ENCODE measurements at places on chromosomes 13 and 19. TPM values are rescaled to one million over a fixed set of nuclear protein-coding genes. Genes with fewer than 3 reads are reported as not detected.

DNA sequence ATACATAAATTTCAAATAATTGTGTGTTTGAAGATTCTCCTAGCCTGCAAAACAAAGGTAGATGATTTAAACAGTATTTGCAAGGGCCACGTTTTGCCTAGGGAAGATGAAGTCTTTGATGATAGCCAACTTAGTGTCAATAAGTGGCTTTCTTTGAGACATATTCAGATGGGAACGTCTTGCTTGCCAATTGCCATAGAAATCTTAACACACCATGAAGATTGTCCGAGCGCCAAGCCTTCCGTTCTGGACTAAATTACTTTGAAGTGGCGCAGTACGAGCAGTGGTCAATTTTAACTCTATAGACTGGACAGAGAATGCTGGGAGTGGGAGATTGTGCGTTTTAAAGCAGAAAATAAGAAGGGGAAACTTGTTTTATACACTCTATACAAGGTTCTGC lies 9.9 kb downstream of the ZIC5 start:
- H3K4me1 ChIP-seq = peaks cover 16% of the 10 kb centered on the region
- no peak for DNase-seq
- H3K4me3 ChIP-seq = no peak overlapping the region
- H3K27me3 ChIP-seq = peaks cover 100% of the 10 kb centered on the region
- H3K36me3 ChIP-seq = no peaks in the 10 kb centered on the region
- H3K27ac ChIP-seq = no peak overlapping the region

DNA sequence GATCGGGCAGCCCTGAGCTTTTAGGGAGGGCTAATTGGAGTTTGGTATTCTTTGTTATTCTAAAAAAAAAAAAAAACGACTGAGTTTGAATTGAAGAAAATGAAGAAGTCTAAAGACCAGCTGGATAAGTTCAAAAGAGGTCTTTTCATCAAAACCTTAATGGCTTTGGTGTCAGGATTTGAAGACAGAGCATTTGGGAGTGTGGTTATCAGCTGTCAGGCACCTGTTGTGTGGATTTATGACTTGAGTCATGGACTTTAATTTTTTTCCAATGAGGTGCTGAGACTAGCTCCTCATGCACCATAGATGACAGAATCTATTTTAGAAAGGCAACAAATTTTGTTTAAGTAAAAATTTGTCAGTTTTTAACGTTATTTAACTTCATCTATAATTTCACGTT lies 72.5 kb downstream of the FREM2 start:
- peaks cover 16% of the 10 kb centered on the region for H3K27me3 ChIP-seq
- no peak overlapping the region for H3K27ac ChIP-seq
- no peak overlapping the region for H3K4me3 ChIP-seq
- no peaks in the 10 kb centered on the region for H3K4me1 ChIP-seq
- DNase-seq = no peak

DNA sequence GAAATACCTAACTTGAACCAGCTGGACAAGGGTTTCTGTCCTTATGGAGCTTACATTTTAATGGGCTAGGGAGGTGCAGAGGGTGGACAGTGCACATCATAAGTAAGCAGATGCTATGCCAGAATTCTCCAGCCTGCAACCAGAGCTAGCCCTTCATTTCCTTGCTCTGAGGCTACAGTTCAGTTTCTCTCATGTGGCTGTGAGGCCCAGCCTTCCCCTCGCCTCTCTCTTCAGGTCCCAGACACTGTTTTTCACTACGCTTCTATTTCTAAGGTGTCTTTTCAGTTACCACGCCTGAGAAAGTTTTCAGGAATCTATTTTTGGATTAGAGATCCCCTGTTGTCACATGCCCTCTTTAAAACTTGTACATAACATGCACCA lies 141.9 kb downstream of the PCCA start:
- H3K4me1 ChIP-seq = peaks cover 12% of the 10 kb centered on the region
- no peaks in the 10 kb centered on the region for H3K36me3 ChIP-seq
- no peak overlapping the region for H3K27ac ChIP-seq
- no peak overlapping the region for H3K4me3 ChIP-seq
- no peak for DNase-seq

GRCh38 chr13:51804295-51805172 lies 571 bp upstream of the DHRS12 start:
- DNase-seq = no peak
- H3K36me3 ChIP-seq = no peaks in the 10 kb centered on the region
- H3K4me3 ChIP-seq = peak overlapping the region; percentile 65
- H3K27me3 ChIP-seq = no peaks in the 10 kb centered on the region
- peaks cover 40% of the 10 kb centered on the region for H3K4me1 ChIP-seq

DNA sequence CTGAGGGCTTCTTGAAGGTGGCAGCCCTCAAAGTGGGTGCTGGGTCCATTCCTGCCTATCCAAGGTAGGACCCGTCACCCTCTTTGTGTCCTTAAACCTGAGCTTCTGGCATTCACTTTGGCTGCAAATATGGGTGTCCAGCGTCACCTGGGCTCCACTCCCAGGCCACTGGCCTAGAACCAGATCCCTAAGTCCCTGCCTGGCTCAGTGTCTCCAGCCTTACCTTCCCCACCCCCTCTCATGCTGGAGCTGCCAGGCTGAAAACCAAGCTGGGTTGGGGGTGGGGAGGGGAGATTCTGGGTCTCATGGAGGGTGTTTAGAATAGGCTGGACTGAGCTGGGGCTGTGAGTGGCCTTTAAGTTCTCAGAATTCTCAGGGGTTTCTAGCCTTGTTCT lies 12.4 kb downstream of the PDE4A start:
- no peak for DNase-seq
- H3K27ac ChIP-seq = no peak overlapping the region
- peak overlapping the region; percentile 66 for H3K4me3 ChIP-seq

GRCh38 chr19:3403489-3404323 lies 37.3 kb downstream of the NFIC start:
- no peaks in the 10 kb centered on the region for H3K27me3 ChIP-seq
- DNase-seq = peak; percentile 95
- H3K4me3 ChIP-seq = peak overlapping the region; percentile 24
- peak overlapping the region; percentile 97 for H3K27ac ChIP-seq

DNA sequence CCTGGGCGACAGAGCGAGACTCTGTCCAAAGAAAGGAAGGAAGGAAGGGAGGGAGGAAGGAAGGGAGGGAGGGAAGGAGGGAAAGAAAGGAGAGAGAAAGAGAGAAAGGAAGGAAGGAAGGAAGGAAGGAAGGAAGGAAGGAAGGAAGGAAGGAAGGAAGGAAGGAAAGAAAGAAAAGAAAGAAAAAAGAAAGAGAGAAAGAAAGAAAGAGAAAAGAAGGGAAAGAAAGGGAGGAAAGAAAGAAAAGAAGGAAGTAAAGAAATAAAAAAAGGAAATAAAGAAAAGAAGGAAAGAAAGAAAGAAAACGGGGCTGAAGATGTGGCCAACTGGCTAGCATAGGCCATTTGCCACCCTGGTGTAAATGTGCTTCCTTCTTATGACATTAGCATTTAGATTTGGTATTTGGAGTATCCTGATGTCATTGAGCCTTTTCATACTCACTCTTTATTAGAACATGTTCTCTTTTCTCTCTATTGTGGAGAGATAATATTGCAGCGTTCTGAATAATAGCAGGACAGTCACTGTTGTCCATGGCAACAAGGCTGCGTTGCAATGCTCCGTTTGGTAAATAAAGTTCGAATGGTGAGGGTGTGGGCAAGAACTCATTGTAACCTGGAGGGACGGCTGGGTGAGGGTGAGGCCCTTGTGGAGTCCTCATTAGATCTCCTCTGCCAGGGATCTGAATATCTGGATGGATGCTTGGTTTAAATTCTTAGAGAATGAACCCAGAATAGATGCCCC lies 173.9 kb upstream of the UBL3 start:
- H3K36me3 ChIP-seq = no peaks in the 10 kb centered on the region
- H3K4me1 ChIP-seq = no peaks in the 10 kb centered on the region
- H3K27me3 ChIP-seq = no peaks in the 10 kb centered on the region

- peaks cover 1% of the 10 kb centered on the region for H3K36me3 ChIP-seq
- H3K4me1 ChIP-seq = peaks cover 45% of the 10 kb centered on the region
- peak overlapping the region; percentile 33 for H3K27ac ChIP-seq
- no peaks in the 10 kb centered on the region for H3K27me3 ChIP-seq
- peak overlapping the region; percentile 5 for H3K4me3 ChIP-seq
These were observed 35.5 kb upstream of the LPAR6 start for GRCh38 chr13:48448285-48448958.

DNA sequence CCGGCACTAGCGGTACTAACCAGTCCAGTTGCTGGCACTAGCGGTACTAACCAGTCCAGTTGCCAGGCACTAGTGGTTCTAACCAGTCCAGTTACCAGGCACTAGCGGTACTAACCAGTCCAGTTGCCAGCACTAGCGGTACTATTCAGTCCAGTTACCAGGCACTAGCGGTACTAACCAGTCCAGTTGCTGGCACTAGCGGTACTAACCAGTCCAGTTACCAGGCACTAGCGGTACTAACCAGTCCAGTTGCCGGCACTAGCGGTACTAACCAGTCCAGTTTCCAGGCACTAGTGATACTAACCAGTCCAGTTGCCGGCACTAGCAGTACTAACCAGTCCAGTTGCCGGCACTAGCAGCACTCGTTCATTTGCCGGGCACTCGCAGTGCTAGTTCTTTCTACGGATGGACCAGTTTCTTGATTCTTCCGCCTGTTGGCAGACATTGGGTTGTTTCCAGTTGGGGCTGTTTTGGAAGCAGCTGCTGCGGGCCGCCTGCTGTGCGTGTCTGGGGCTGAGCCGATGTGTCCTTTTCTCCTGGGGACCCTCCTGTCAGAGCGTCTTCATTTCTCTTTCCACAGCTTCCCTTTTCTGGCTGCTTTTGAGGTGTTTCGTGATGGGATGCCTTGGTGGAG lies 123.4 kb upstream of the MCF2L start:
- H3K27me3 ChIP-seq = no peaks in the 10 kb centered on the region
- no peak overlapping the region for H3K27ac ChIP-seq
- no peaks in the 10 kb centered on the region for H3K4me1 ChIP-seq
- no peak overlapping the region for H3K4me3 ChIP-seq
- peaks cover 89% of the 10 kb centered on the region for H3K36me3 ChIP-seq

PRKCG gene
- not detected for total RNA-seq

ZNF653 gene
- 8.4 TPM for total RNA-seq

C19orf73 gene
- total RNA-seq = 2.1 TPM

SYNGR4 gene
- total RNA-seq = not detected

FFAR1 gene
- total RNA-seq = not detected

PRDX2 gene
- 186 TPM for total RNA-seq

RXFP2 gene
- total RNA-seq = not detected

PSG6 gene
- not detected for total RNA-seq

DGKH gene
- total RNA-seq = 15.4 TPM

TMEM59L gene
- total RNA-seq = 4.9 TPM
